ENCODE measurements at places on chromosomes 2 and 18.

DNA sequence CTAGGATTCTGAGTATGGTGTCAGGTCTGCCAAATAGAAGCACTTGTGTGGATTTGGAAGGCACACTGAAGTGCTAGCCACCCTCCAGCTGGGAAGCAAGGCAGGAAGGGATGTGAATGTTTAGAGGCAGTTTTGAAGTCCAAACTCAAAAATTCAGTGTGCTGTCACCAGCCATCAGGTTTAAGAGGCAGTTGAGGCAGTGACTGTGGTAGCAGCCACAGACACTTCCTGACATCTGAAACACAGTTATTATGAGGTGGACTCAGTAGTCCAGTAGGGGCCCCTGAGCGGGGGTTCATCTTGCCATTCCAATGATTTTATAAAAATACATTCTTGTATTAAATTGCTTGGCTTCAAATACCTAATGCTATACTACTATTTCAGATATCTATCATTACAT is 13.4 kb upstream of the DOCK10 start:
- no peak for DNase-seq

DNA sequence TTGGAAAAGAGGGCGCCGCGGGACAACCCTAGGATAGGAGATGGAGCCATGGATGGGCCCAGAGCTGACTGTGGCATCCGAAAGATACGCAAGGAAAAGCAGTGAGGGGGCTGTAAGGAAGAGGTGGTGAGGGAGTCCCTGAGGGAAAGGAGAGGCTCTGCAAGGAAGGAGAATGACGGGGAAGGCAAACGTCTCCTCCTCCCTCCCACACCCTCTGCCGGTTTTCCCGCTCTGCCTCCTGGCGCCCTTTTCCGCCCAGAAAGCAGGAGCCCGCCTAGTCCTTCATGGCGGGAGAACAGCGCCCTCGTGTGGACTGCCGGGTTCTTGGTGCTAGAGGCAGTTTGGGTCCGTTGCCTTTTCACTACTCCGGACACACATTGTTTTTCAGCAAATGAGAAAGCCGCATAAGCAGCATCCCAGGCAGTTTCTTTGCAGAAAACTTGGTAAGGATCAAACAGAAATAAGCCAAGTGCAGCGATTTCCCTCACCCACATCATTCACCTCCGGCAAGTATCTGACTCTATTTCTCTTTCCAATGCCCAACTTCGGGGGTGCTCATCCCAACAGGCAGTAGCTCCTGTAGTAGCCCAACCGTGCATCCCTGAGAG is 200.4 kb downstream of the INO80D start:
- DNase-seq, result peak; percentile 89

- no peak for DNase-seq
Observed at GRCh38 chr18:63005306-63005705, 290.0 kb downstream of the PHLPP1 start.

DNA sequence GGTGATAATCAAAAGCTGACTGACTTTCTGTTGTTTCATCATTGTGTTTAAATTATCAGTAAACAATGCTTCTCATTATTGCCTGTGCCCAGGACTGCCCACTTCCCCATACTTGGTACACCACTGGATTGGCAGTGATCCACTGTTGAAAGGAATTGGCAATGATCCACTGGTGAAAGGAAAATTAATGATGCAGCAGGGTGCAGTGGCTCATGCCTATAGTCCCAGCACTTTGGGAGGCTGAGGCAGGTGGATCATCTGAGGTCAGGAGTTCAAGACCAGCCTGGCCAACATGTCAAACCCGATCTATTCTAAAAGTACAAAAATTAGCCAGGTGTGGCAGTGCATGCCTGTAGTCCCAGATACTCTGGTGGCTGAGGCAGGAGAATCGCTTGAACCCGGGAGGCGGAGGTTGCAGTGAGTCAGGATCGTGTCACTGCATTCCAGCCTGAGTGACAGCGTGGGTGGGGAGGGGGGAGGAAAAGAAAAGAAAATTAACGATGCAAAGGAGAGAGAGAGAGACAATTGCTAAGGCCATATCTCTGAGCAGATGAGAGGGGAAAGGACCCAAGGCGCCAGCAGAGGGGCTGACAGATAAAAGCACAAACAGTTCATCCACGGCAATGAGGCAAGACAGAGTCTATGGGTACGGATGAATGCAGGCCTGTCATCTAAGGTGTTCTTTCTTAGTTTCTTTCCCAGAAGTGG is 10.2 kb upstream of the GTF2A1L start:
- DNase-seq, result no peak
